Tibial artery (tissue), 4 donors: ENCODE measurements at places on chromosomes 3 and 15.

DNA sequence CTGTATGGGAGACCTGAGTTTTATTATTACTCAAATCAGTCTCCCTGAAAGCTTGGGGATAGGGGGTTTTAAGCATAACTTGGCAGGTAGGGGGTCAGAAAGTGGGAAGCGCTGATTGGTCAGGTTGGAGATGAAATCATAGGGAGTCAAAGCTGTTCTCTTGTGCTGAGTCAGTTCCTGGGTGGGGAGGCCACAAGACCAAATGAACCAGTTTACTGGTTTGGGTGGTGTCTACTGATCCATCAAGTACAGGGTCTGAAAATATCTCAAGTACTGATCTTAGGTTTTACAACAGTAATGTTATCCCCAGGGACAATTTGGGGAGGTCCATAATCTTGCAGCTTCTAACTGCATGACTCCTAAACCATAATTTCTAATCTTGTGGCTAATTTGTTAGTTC is 17.8 kb upstream of the IQCF6 start:
- H3K4me3 ChIP-seq, result no peak overlapping the region
- H3K27ac ChIP-seq, result no peak overlapping the region
- no peaks in the 10 kb centered on the region for H3K4me1 ChIP-seq
- no peak for DNase-seq

- peak overlapping the region; percentile 90 for H3K27ac ChIP-seq
- DNase-seq, result no peak
- no peaks in the 10 kb centered on the region for H3K27me3 ChIP-seq
- H3K4me3 ChIP-seq, result peak overlapping the region; percentile 83
- peaks cover 36% of the 10 kb centered on the region for H3K4me1 ChIP-seq
- peaks cover 12% of the 10 kb centered on the region for H3K36me3 ChIP-seq
Observed at GRCh38 chr15:90264671-90265070, 801 bp upstream of the NGRN start.

GRCh38 chr3:69081583-69082262 is 1.6 kb upstream of the UBA3 start:
- H3K27me3 ChIP-seq, result no peaks in the 10 kb centered on the region
- H3K27ac ChIP-seq, result peak overlapping the region; percentile 93
- H3K4me3 ChIP-seq, result no peak overlapping the region
- DNase-seq, result no peak
- H3K36me3 ChIP-seq, result no peaks in the 10 kb centered on the region
- H3K4me1 ChIP-seq, result peaks cover 58% of the 10 kb centered on the region

DNA sequence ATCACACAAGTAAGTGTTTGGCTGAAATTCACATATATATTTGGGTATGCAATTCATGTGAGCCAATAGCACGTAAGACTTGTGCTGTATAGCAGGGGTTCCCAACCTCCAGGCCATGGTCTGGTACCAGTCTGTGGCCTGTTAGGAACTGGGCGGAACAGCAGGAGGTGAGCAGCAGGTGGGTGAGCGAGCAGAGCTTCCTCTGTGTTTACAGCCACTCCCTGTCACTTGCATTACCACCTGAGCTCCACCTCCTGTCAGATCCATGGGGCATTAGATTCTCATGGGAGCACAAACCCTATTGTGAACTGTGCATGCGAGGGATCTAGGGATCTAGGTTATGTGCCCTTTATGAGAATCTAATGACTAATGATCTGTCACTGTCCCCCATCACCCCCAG is 59.7 kb downstream of the MAP3K13 start:
- no peaks in the 10 kb centered on the region for H3K36me3 ChIP-seq
- H3K27ac ChIP-seq, result no peak overlapping the region
- H3K27me3 ChIP-seq, result no peaks in the 10 kb centered on the region
- DNase-seq, result no peak

DNA sequence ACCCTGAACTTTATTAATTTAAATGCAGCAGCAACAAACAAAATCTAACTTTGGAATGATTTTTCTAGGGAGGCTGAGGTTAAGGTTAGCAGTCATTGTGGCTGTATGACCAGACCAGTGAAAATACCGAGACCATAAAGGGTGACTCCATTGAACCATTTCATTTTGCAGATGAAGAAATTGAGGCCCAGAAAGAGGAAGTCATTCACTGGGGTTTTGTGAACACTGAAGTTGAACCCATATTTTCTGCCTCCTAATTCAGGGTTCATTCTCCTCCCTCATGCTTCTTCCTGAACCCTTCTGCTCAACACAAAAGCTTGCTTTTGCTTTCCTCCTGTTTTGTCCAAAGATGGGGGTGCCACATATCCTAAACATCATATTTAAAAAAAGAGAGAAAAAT is 65.8 kb upstream of the PLCL2 start:
- no peaks in the 10 kb centered on the region for H3K36me3 ChIP-seq
- DNase-seq, result no peak
- H3K27me3 ChIP-seq, result no peaks in the 10 kb centered on the region
- H3K4me3 ChIP-seq, result no peak overlapping the region
- H3K27ac ChIP-seq, result no peak overlapping the region
- no peaks in the 10 kb centered on the region for H3K4me1 ChIP-seq

- H3K27me3 ChIP-seq, result no peaks in the 10 kb centered on the region
- H3K4me1 ChIP-seq, result no peaks in the 10 kb centered on the region
- H3K27ac ChIP-seq, result no peak overlapping the region
- no peaks in the 10 kb centered on the region for H3K36me3 ChIP-seq
- no peak overlapping the region for H3K4me3 ChIP-seq
Observed at GRCh38 chr3:176032043-176032442, 1165.2 kb downstream of the TBL1XR1 start.

- no peaks in the 10 kb centered on the region for H3K27me3 ChIP-seq
- peak overlapping the region; percentile 41 for H3K27ac ChIP-seq
- H3K4me1 ChIP-seq, result peaks cover 7% of the 10 kb centered on the region
- peak overlapping the region; percentile 25 for H3K4me3 ChIP-seq
- DNase-seq, result peak; percentile 71
- H3K36me3 ChIP-seq, result no peaks in the 10 kb centered on the region
Observed at GRCh38 chr3:50450209-50450921, 53.1 kb downstream of the CACNA2D2 start.

DNA sequence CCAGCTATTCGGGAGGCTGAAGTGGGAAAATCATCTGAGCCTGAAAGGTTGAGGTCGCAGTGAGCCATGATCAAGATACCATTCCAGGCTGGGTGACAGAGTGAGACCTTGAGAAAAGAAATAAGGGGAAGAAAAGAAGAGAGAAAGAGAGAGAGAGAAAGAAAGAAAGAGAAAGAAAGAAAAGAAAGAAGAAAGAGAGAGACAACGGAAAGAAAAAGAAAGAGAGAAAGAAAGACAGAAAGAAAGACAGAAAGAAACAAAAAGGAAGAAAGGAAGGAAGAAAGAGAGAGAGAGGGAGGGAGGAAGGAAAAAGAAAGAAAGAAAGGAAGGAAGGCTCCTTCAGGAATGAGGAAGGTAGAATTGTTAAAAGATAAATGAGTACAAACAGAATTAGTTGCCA is 84.5 kb downstream of the RPL22L1 start:
- no peak overlapping the region for H3K4me3 ChIP-seq
- no peaks in the 10 kb centered on the region for H3K27me3 ChIP-seq
- no peak for DNase-seq
- no peaks in the 10 kb centered on the region for H3K36me3 ChIP-seq

DNA sequence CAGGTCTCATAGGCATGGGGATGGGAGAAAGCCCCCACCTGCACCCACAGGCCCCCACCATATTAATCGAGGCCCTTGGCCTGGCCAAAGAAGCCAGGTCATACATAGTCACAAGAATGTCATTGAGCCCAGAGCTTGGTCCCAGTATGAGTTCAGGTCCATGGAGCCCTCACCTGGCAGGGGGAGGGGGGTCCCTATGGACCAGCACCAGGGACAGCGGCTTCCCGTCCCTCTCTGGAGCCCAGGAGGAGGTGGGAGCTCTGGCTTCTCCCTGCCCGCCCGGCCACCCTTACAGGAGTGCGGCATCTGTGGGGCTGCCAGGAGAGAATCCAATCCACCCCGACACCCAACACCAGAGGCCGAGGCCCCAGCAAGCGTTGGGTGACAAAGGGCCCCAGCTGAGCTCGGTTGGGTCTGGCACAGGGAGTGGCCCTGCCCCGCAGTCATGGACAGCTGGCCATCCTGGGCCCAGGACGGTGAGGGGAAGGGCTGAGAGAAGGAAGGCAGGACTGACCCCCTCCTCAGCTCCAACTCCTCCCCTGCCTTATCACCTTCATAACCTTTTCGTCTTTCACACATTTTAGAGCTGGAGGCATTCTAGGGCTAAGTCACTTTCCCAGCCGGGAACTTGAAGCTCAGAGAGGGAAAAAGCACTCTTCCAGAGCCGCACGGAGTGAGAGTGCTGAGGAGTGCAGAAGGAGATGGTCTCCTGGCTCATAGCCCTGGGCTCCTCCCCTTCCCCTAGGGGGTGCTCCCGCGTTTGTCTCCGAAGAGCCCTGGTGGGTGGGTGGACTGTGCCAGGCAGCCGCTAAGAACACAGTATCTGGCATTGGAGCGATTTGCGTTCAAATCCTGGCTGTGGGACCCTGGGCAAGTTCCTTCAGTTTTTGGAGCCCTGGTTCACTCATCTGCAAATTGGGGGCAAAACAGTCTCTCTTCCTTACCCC is 54.6 kb downstream of the ATP2B2 start:
- no peak overlapping the region for H3K27ac ChIP-seq
- no peaks in the 10 kb centered on the region for H3K27me3 ChIP-seq
- H3K4me1 ChIP-seq, result no peaks in the 10 kb centered on the region
- DNase-seq, result no peak
- H3K4me3 ChIP-seq, result no peak overlapping the region

DNA sequence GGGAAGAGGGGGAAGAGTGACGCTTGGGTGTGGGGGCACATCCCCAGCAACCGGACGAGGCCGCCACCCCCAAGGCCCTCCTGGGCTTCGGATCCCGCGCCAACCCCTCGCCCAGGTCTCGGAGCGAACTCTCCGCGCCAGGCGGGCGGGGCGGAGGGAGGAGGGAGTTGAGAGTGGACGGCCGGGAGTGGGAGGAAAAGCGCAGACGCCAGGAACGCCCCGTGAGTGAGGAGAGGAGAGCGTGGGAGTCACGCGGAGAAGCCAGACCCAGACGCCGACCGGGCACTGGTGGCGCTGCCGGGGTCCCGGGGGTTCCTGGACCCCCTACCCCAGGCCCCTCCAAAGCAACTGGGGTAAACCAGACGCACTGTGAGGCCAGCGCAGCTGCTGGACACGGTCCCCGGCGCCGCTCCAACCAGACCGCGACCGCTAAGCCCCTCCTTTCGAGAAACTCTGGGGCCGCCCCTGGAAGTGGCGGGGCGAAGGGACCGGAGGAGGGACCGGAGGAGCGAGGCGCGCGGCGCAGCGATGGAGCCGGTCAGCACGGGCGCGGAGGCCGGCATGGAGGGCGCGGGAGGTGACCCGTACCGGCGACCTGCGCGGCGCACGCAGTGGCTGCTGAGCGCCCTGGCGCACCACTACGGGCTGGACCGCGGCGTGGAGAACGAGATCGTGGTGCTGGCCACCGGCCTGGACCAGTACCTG is at the start of gene EFCC1:
TSS of gene EFCC1 (plus strand) at position 204 of the 705 bp plus-strand sequence. CDS start at position 529, 325 bp downstream.
- peak within 1 kb of the TSS; percentile 43 for H3K4me3 ChIP-seq
- H3K27ac ChIP-seq, result peak within 1 kb of the TSS; percentile 8
- peaks cover 21% of the 10 kb centered on the region for H3K4me1 ChIP-seq
- no peak for DNase-seq
- no peaks in the 10 kb centered on the region for H3K27me3 ChIP-seq
- no peaks in the 10 kb centered on the region for H3K36me3 ChIP-seq

GRCh38 chr15:101264911-101265641 is 12.2 kb downstream of the SELENOS start:
- DNase-seq, result no peak
- no peak overlapping the region for H3K27ac ChIP-seq
- H3K36me3 ChIP-seq, result peaks cover under 1% of the 10 kb centered on the region
- H3K4me1 ChIP-seq, result no peaks in the 10 kb centered on the region
- no peaks in the 10 kb centered on the region for H3K27me3 ChIP-seq
- H3K4me3 ChIP-seq, result no peak overlapping the region

GRCh38 chr3:70120357-70120966 is 120.9 kb downstream of the SAMMSON start:
- no peaks in the 10 kb centered on the region for H3K36me3 ChIP-seq
- no peak overlapping the region for H3K27ac ChIP-seq
- H3K4me1 ChIP-seq, result no peaks in the 10 kb centered on the region
- peak; percentile 79 for DNase-seq

DNA sequence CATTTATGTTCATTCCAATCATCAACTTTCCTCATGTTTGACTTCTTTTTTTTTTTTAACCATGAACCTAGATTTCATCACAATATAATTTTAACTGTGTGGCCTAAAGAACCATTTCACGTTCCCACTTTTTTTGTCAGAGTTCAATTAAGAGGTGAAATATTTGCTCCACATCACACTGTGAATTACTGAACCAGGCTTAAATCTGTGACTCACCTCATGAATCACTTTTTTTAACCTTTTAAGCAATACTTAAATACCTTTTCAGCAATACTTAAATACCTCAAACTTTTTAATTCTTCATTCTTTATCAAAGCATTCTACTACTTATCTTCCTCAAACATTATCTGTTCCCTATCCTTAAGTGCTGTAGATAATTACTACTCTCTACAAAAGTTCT is 137.6 kb downstream of the SI start:
- H3K27me3 ChIP-seq, result no peaks in the 10 kb centered on the region
- H3K36me3 ChIP-seq, result no peaks in the 10 kb centered on the region
- no peak overlapping the region for H3K4me3 ChIP-seq

- DNase-seq, result no peak
- no peaks in the 10 kb centered on the region for H3K27me3 ChIP-seq
- H3K4me3 ChIP-seq, result no peak overlapping the region
- no peak overlapping the region for H3K27ac ChIP-seq
- no peaks in the 10 kb centered on the region for H3K36me3 ChIP-seq
Observed at GRCh38 chr3:64438812-64439211, 213.5 kb upstream of the PRICKLE2 start.

DNA sequence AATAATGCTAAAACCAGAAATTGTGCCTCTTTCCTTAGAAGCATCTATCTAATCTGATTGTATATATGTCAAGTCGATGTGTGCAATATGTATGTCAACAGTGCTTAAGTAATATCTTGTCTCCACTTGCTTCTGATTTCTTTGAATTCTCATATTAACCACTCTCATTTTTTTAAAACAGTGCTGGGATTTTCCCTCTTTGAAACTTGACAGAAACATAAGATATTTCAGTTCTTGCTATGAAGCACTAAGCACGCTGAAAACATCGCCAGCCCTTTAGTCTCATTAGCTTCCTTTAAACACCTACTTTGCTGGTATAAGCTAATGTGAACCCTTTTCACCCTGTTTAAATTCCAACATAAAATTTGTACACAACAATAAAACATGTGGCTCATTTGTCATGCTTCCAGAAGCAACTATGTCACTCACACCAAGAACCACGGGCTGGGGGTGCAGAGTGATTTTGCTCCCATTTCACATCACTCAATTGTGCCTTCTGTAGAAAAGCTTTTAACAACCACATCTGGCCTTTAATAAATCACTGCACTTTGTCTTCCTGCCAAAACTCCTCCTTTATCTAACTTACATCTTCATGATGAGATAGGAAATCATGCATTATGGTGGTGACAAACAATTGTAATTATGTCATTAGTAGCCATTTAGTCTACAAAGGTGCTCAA is 185.2 kb downstream of the FOXP1 start:
- H3K4me3 ChIP-seq, result no peak overlapping the region
- H3K27ac ChIP-seq, result no peak overlapping the region
- H3K4me1 ChIP-seq, result no peaks in the 10 kb centered on the region

GRCh38 chr15:57436166-57436565 is 59.9 kb downstream of the CGNL1 start:
- no peaks in the 10 kb centered on the region for H3K4me1 ChIP-seq
- H3K27ac ChIP-seq, result no peak overlapping the region
- H3K36me3 ChIP-seq, result no peaks in the 10 kb centered on the region
- H3K27me3 ChIP-seq, result no peaks in the 10 kb centered on the region
- H3K4me3 ChIP-seq, result no peak overlapping the region
